ENCODE measurements at places on chromosomes 13 and 19.

- DNase-seq, result no peak
Observed at GRCh38 chr13:24624363-24624762, 55.8 kb upstream of the ATP12A start.

DNA sequence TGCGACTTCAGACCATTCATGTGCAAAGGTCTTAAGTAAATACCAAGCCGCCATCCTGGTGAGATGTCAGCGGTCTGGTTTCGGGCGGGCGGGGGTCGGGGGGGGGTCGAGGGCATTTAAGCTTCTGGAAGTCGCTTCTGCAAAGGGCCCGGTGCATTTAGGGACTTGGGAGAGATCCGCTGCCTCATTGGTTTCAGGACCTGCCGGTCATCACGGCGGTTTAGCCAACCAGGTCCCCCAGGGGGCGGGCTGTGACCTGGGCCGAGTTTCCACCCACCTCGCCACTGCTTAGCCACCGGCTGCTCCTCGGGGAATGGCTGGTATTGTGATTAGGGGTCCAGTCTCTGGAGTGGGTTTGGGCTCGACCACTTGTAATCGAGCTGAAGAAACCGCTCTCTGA is 7.8 kb downstream of the ANKLE1 start:
- DNase-seq, result peak; percentile 89

GRCh38 chr13:111058796-111059506 is 56.2 kb upstream of the ARHGEF7 start:
- DNase-seq, result no peak

GRCh38 chr19:13117772-13118423 is at the start of gene NACC1:
Gene NACC1, plus strand, starts transcription at chr19:13118264. Its CDS starts 16,944 bp downstream, at chr19:13135208.
- DNase-seq, result peak; percentile 80

GRCh38 chr13:31248965-31249539 is 49.3 kb downstream of the B3GLCT start:
- DNase-seq, result no peak

DNA sequence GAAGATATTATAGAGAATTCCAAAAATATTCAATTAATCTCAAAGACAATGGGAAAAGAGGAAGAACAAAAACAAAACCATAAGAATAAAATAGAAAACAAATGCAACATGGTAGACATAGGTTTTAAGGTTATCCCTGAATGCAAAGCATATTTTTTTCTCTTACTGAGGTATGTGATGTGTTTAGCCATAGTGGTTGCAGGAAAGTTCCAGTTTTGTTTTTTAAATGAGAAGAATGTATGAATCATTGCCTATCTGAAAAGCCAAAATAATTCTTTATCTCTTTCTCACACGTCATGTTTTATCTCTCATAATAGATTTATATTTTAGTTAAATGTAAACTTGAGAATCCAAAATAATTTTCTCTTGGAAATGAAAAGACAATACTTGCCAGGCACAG is 2591.7 kb upstream of the PCDH20 start:
- no peak for DNase-seq

DNA sequence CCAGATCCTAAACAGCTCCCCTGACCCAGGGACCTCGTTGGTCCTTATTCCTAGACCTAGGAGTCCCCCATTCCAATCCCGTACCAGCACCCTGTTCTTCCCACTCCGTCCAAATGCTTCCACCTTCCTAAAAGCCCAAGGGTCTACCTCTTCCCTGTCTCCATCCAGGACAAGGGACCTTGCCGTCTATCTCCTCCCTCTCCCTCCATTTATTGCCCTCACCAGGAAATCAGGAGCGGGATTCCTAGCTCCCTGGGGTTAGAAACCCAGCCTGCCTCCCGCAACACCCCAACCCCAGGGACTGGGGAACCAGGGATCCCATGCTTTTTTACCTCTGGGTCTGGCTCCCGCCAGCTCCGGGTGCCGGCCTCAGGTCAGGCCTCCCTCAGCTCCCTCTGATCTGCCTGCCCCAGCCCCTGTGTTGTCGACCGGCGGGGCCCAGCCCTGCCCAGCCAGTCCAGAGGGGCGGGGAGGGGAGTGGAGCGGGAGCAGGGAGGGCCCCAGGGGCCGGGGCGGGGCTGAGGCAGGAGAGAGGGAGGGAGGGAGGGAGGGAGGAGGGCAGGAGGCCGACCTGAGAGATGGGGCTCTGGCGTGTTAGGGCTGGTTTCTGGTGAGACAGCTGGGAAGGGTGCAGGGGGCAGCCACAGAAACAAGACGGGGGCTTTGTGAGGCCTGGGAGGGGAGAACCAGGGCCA is at the start of gene B3GNT8:
TSS of gene B3GNT8 (minus strand) at position 423 of the 695 bp plus-strand sequence. CDS start 596 bp downstream, outside the sequence.
- DNase-seq, result peak; percentile 69

DNA sequence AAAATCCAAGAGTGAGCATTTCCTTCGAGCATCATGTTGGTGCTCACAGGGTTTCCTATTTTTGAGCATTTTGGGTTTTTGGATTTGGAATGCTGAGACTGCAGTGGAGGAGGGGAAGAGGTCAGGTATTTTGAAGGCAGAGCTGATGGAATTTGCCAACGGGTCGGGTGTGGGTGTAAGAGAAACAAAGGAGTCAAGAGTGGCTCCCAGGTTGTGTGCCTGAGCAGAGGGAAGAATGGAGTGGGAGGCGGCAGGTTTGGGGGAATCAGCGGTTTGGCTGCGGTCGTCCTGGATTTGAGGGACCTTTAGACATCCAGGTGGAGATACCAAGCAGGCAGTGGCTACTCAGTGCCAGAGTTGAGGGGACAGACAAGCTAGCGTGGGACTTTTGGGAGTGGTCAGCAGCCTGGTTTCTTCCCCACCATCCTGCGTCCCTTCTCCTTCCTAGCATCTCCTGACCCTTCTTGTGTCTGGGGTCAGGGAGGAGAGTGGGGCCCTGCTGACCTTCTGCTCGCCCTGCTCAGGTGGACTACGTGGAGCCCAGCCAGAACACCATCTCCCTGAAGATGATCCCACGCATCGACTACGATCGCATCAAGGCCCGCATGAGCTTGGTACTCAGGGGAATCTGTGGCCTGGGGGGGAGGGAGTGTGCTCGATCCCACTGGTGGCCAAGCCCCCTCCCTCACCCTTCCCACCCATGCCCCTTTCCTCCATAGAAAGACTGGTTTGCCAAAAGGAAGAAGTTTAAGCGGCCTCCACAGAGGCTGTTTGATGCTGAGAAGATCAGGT is 14.5 kb upstream of the TIMM50 start:
- no peak for DNase-seq

- DNase-seq, result no peak
Observed at GRCh38 chr19:51179256-51179655, 37.2 kb downstream of the SIGLEC7 start.

- no peak for DNase-seq
Observed at GRCh38 chr13:65940720-65941119, 1289.4 kb downstream of the PCDH9 start.

DNA sequence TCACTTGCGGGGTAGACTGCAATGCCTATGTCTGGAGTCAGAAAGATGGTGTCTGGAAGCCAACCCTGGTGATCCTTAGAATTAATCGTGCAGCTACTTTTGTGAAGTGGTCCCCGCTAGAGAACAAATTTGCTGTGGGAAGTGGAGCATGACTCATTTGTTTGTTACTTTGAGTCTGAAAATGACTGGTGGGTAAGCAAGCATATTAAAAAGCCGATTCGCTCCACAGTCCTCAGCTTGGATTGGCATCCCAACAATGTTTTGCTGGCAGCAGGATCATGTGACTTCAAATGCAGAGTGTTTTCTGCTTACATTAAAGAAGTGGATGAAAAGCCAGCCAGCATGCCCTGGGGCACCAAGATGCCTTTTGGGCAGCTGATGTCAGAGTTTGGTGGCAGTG is 9.5 kb upstream of the ERVV-1 start:
- no peak for DNase-seq

GRCh38 chr13:92187378-92187989 is 789.1 kb downstream of the GPC5 start:
- DNase-seq, result peak; percentile 25

GRCh38 chr13:34412817-34413375 is 529.2 kb upstream of the NBEA start:
- DNase-seq, result no peak

- DNase-seq, result no peak
Observed at GRCh38 chr13:80706164-80706471, 365.2 kb upstream of the SPRY2 start.

DNA sequence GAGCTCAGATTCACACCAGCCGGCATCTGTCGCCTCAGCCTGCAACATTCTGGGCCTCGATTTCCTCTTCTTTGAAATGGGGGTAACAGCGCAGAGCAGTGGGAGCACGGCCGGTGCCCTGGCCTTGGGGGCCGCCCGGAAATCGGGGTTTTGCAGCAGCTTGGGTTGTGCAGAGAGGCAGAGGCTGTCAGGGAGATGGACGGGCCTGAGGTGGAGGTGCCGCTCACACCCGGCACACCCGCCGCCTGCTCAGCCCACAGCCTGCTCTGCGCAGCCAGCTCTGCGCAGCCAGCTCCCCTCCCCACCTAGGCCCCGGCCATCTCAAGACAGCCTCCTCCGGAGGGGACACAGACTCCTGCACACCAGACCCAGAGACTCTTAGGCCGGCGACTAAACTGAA is 10.6 kb downstream of the KLF2 start:
- no peak for DNase-seq

DNA sequence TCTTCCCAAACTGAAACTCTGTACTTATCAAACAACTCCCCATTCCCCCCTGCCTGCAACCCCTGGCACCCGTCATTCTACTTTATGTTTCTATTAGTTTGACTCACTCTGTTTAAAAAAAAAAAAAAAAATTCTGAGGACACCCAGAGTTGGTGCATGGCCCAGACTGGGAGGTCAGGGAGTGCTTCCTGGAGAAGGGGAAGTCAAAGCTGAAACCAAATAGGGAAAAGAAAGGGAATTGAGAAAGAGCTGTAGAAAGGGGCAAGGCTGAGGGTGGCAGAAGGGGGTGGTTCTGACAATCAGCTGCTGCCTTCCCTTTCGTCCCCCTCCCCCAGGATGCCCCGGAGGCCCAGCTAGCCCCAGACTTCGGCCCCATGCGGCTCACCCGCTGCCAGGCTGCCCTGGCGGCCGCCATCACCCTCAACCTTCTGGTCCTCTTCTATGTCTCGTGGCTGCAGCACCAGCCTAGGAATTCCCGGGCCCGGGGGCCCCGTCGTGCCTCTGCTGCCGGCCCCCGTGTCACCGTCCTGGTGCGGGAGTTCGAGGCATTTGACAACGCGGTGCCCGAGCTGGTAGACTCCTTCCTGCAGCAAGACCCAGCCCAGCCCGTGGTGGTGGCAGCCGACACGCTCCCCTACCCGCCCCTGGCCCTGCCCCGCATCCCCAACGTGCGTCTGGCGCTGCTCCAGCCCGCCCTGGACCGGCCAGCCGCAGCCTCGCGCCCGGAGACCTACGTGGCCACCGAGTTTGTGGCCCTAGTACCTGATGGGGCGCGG is 9.0 kb upstream of the STRN4 start:
- no peak for DNase-seq

DNA sequence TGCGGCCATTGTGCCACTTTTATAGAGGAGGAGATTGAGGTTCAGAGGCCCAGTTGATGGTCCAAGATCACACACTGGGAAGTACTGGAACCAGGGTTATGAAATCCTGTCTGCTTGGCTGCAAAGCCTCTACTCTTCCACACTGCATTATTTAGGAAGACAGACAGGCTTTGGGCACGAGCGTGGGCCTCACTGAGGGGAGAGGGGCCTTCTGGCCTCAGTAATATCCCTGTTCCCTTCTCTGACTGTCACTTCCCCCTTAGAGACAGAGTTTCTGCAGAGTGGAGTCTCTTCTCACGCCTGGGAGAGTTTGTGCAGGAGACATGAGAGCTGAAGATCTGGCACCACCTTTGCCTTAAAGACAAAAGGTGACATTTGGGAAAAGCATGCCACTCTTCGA is 49.0 kb upstream of the PNMA8B start:
- DNase-seq, result no peak

DNA sequence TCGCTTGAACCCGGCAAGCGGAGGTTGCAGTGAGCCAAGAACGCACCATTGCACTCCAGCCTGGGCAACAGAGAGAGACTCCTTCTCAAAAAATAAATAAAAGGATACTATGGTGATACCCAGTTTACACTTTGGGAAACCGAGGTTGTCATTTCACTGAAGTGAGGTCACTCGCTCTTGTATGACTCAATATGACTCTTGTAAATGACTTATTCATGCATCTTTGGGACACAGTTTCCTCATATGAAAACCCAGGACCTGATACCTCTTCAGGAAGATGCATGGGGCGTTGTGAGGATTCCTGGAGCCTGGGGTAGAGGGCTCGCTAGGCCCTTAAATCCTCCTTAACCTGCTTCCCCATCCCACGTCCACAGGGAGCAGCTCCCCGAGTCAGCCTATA is 4.5 kb downstream of the PSMD8 start:
- DNase-seq, result no peak

GRCh38 chr19:52664461-52664860 is 26.3 kb upstream of the ZNF83 start:
- no peak for DNase-seq

DNA sequence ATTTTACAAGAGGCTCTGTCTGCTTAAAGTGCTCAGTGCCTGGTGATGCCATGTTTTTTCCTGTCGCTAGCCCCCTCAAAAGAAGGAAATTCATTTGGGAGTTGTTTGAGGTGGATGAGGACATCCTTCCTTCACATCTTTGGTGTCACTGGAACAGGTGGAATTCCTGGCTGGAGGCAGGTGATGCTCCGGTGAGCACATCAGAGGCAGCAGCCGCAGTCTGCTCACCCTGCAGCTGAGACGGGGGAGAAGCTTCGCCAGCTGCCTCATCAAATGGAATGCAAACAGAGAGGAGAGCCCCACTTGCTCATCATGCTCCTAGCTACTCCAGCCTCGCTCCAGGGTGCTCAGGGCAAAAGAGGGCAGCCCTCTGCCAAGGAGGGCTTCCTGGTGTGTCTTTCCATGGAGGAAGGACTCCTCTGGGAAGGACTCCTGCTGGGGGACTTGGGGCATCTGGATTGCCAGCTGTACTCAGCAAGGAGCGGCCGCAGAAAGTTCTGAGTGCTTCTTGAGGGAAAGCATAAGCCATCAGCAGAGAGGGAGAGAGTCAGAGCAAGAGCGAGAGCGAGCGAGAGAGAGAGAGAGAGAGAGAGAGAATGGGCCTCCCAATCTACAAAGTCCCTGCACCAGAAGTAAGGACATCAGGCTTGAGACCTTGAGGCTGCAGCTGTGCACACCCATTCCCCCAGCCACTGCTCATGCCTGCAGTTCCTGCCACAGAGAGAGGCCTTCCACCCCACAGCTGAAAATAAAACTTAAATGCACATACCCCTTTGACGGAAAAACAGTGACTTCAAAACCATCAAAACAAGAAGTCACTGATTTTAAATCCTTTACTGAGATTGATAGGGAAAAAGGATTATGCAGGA is 74.3 kb upstream of the UBL3 start:
- no peak for DNase-seq

- no peak for DNase-seq
Observed at GRCh38 chr13:102903659-102904407, 58.0 kb downstream of the ERCC5 start.

GRCh38 chr19:34345947-34346351 is 19.0 kb upstream of the GPI start:
- peak; percentile 70 for DNase-seq

DNA sequence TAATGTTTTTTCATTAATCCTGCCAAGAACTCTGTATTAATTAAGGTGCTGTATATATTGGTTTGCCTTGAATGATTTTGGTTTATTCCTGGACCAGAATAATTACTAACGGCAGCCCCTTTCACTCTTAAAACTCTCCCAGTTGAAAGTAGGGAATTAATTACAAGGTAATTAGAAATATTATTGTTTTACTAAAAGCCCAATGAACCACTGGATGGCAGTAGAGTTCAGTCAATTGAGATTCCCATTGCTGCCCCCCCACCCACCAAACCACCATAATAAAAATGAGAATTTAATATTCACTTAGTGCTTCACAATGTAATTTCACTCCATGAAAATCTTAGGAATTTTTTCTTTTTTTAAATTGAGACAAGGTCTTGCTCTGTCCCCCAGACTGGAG is 13.7 kb downstream of the WBP4 start:
- no peak for DNase-seq
